ENCODE measurements at places on chromosomes 4 and X. TPM values are rescaled to one million over a fixed set of nuclear protein-coding genes. Genes with fewer than 3 reads are reported as not detected.

DNA sequence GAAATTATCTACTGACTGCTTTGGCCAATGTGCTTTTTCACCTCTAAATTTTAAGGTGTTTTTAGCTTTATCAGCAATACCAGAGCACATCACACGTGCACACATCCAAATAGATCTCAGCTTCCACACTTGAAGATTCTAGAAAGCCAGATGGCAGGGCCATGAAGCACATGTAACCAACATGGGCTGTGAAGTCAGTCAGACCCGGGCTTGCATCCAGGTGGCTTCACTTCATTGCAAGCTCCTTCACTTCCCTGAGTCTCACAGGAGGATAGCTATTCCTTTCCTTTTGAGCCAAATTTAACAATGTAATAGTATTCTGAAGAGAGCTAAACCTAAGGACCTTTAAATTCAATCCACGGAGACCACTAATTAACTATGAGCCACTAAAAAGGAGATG, 86.5 kb downstream of the SH3RF1 start:
- H3K27me3 ChIP-seq: no peaks in the 10 kb centered on the region
- peaks cover 35% of the 10 kb centered on the region for H3K4me1 ChIP-seq
- no peaks in the 10 kb centered on the region for H3K36me3 ChIP-seq
- no peak overlapping the region for H3K4me3 ChIP-seq

CSN1S1 gene
- not detected for total RNA-seq

GRCh38 chr4:52956691-52957090, 94.6 kb downstream of the RASL11B start:
- no peaks in the 10 kb centered on the region for H3K4me1 ChIP-seq
- H3K27ac ChIP-seq: no peak overlapping the region
- DNase-seq: no peak

GRCh38 chr4:73761856-73762255, 21.5 kb downstream of the CXCL8 start:
- no peaks in the 10 kb centered on the region for H3K36me3 ChIP-seq
- H3K27me3 ChIP-seq: no peaks in the 10 kb centered on the region
- DNase-seq: no peak

F8A3 gene
- total RNA-seq: not detected

LUZP4 gene
- total RNA-seq: not detected

GRCh38 chr4:189228726-189229125, 711.9 kb upstream of the FRG1 start:
- H3K4me1 ChIP-seq: no peaks in the 10 kb centered on the region
- no peak for DNase-seq
- no peak overlapping the region for H3K27ac ChIP-seq
- H3K4me3 ChIP-seq: no peak overlapping the region
- H3K27me3 ChIP-seq: no peaks in the 10 kb centered on the region

DNA sequence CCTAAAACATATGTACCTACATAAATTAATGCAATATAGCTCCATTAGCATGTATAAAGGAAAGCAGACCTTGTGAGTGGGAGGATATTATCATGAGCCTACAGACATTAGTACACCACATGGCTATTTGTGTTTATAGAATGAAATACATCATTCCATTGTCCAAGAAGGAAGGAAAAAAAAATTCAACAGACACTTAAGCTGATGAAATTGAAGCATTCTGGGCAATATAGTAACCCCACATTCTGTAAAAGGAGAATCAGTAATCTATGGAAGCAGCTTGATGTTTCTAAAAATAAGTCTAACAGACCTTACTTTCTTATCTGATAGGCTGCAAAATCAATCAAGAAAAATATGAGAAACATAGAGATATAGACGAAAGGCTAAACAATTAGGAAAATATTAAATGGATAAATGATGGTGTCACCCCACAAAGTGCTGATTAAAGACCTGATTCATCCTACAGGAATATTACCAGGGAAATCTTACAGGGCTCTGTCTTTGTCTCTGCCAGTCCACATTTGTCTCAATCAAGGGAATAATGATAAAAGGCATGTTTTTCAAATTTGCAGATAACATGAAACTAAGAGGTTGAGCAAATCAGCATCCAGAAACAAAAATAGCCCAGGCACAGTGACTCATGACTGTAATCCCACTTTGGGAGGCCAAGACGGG, 76.8 kb downstream of the COMMD8 start:
- no peak overlapping the region for H3K27ac ChIP-seq
- DNase-seq: no peak
- H3K36me3 ChIP-seq: no peaks in the 10 kb centered on the region
- H3K4me1 ChIP-seq: no peaks in the 10 kb centered on the region
- no peaks in the 10 kb centered on the region for H3K27me3 ChIP-seq

CFAP97 gene
- total RNA-seq: 29.4 TPM

- DNase-seq: no peak
- no peaks in the 10 kb centered on the region for H3K4me1 ChIP-seq
- no peaks in the 10 kb centered on the region for H3K27me3 ChIP-seq
- H3K36me3 ChIP-seq: no peaks in the 10 kb centered on the region
- H3K4me3 ChIP-seq: no peak overlapping the region
These were observed 25.2 kb upstream of the NPFFR2 start for GRCh38 chr4:72006586-72006985.

DNA sequence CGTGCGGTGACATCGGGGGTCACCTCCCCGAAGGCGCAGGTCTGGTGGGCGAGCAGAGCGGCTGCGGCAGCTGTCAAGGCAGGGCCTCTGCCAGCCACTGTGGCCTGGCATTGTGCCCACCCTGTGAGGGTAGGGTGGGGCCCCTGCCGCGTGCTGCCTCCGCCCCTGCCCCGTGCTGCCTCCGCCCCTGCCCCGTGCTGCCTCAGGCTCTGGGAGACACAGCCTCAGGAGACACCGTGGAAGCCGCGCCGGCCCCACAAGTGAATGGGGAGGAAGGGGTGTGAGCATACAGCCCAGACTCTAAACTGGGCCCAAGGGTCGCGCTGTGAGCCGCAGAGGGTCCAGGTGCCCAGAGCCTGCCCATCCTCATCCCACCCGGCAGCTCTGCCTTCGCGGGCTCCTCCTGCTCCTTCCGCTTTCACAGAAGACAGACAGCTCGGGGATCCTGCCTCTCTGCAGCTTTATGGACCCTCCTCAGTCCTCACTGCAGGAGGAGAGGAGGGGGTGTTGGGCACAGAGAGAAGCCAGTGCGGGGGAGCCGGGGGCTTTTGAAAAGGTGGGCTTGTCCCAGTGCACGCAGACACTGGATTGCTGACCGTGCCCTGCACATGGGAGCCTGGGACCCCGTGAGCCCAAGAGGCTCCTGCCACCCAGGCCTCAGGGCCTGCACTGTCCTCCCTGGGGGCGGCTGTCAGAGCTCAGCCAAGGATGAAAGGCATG, 27.4 kb downstream of the PCGF3 start:
- H3K36me3 ChIP-seq: peaks cover 74% of the 10 kb centered on the region
- no peak overlapping the region for H3K27ac ChIP-seq
- DNase-seq: no peak
- no peaks in the 10 kb centered on the region for H3K4me1 ChIP-seq
- no peak overlapping the region for H3K4me3 ChIP-seq

- no peaks in the 10 kb centered on the region for H3K4me1 ChIP-seq
- no peak overlapping the region for H3K27ac ChIP-seq
- no peak overlapping the region for H3K4me3 ChIP-seq
- no peak for DNase-seq
- no peaks in the 10 kb centered on the region for H3K27me3 ChIP-seq
These were observed 337.3 kb downstream of the CENPC start for GRCh38 chr4:67207941-67208441.

GRCh38 chrX:3514996-3515395, 168.5 kb upstream of the MXRA5 start:
- H3K27ac ChIP-seq: no peak overlapping the region
- H3K4me3 ChIP-seq: no peak overlapping the region
- no peaks in the 10 kb centered on the region for H3K36me3 ChIP-seq
- DNase-seq: no peak
- no peaks in the 10 kb centered on the region for H3K4me1 ChIP-seq

DNA sequence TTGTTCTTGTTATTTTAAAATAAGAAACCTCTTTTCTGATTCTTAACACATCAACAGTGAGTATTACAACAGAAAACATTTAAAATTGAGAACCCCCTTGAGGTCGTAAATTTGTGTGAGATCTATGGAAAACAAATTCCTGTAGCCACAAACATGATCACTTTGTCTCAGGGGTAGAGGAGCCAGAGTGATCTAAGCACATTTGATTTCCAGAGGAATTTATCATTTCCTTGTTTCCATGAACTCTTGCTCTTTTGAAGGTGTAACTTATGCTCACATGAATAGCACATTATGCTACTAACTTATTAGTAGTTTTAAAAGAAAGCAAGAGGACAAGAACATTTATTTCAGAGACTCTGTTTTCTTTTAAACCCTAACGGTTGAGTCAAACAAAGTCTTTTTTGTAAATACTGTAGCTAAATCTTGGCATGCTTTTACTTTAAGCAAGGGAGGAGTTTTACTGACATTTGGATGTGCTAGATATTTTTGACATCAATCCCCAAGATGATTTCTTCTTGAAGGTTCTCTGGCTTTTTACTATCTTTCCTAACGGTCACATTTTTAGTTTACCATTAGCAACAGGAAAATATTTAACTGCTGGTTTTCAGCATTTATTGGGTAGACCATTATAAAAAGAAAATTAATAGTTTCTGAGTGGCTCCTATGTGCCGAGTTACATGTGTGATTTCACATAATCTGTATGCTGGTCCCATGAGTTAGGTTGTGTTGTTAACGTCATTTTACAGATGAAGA, 27.9 kb upstream of the ZCCHC12 start:
- no peak overlapping the region for H3K27ac ChIP-seq
- H3K36me3 ChIP-seq: no peaks in the 10 kb centered on the region
- no peaks in the 10 kb centered on the region for H3K27me3 ChIP-seq
- no peak for DNase-seq
- H3K4me3 ChIP-seq: no peak overlapping the region

DNA sequence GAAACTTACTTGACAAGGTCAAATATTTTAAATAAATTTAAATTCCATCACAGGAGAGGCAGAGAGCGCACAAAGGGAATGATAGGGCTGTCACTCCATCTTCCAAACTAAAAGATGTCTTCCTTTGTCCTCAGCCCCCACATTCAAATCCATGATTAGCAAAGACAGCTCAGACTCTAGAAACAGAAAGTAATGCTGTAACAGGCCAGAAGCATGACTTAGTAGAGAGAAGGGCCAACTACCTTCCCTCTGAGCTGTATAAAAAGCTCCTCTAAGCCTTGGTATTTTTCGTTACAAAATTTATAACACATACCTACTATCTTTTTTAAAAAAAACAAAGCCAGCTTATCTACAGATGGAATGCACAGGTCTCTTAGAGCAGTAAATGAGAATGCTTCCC, 207.4 kb downstream of the MAPK10 start:
- H3K4me1 ChIP-seq: no peaks in the 10 kb centered on the region
- H3K27me3 ChIP-seq: no peaks in the 10 kb centered on the region
- H3K36me3 ChIP-seq: no peaks in the 10 kb centered on the region

GRCh38 chrX:49183701-49184281, 2.4 kb downstream of the PRICKLE3 start:
- peaks cover 7% of the 10 kb centered on the region for H3K4me1 ChIP-seq
- peaks cover 36% of the 10 kb centered on the region for H3K36me3 ChIP-seq
- H3K27ac ChIP-seq: no peak overlapping the region

SPRY1 gene
- total RNA-seq: 86.6 TPM

GRCh38 chr4:35464964-35465528, 779.3 kb downstream of the ARAP2 start:
- no peaks in the 10 kb centered on the region for H3K4me1 ChIP-seq
- H3K36me3 ChIP-seq: no peaks in the 10 kb centered on the region
- H3K27me3 ChIP-seq: no peaks in the 10 kb centered on the region
- no peak for DNase-seq

- no peaks in the 10 kb centered on the region for H3K27me3 ChIP-seq
- H3K27ac ChIP-seq: no peak overlapping the region
- H3K4me1 ChIP-seq: no peaks in the 10 kb centered on the region
- no peak for DNase-seq
These were observed 218.9 kb downstream of the OR13H1 start for GRCh38 chrX:131762802-131763234.

DNA sequence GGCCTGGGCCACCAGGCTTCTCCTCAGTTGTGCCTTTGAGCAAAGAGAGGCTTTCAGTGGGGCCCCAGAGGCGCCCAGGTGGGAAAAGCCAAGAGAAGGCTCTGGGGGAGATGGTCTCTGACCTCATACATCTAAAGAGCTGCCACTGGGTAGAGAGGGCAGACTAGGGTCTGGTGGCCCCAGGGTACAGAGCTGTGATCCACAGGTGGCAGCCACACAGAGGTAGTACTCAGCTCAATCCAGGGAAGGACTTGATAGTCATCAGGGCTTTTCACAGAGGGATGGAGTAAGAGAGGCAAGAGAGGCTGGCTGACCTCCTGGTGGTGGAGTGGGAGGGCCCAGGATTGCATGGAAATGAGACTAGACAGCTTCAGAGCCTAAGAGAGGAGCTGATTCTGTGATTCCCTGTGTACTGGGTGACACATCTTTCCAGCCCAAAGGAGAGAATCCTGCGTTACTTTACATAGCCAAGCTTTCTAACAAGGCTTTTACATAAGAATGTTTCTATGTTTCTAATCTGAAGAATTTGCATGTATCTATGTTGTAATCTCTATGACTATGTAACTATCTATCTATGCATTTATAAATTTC, 53.2 kb upstream of the PJA1 start:
- peaks cover 5% of the 10 kb centered on the region for H3K4me1 ChIP-seq
- H3K27me3 ChIP-seq: no peaks in the 10 kb centered on the region
- no peaks in the 10 kb centered on the region for H3K36me3 ChIP-seq
- DNase-seq: no peak

DNA sequence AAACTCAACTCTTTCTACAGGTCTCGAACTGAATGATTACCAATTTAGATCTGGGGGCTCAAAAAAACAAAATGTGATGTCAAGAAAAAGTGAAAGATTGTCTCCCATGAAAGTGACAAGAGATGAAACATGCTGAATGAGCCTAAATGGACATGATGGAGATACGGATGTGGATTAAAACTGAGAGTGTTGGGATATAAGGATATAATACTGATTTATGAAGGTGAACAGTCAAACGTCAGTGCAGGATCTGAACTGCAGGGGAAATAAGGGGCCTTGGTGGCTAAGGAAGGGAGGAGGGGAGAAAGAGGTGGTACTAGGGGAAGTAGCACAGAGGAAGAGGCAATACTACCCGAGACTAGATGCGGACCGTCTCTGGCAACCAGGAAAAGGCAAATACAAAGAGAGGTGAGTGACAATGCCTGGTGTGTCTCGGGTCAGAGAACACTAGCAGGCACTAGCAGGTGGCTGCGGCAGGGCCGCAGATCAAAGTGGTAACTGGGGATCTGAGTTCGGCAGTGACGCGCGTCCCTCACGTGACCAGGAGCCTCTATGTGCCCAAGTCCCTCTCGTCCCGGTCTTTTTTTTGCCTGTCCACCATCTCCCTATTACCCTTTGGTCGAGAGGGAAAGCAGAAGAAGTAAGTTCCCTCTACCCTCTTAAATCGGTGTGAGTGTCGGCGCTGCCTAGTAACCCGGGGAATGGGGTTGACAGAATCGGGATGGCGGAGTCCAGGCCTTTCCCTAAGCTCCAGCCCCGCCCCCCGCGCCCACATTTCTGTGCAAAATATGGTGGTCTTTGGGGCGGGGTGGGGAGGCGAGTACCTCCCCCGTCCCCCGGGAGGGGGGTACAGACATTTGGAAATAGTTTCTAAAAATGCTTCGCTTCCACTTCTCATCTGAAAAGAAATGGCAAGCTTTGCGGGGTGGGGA, at the start of gene TCEAL1:
Gene TCEAL1 (plus strand): TSS at position 590 of the 932 bp plus-strand sequence. CDS start 942 bp downstream, outside the sequence.
- peak within 1 kb of the TSS; percentile 86 for H3K27ac ChIP-seq
- no peaks in the 10 kb centered on the region for H3K36me3 ChIP-seq
- H3K27me3 ChIP-seq: no peaks in the 10 kb centered on the region
- peak; percentile 74 for DNase-seq
- peak within 1 kb of the TSS; percentile 67 for H3K4me3 ChIP-seq

MAGEA2 gene
- total RNA-seq: not detected

Measured in lower lobe of right lung (tissue), 2 donors.